Activated CD4-positive, alpha-beta T cell treated with anti-CD3 and anti-CD28 coated beads, Interleukin-2, amount 10 ng/mL, durations not matched to agents 7 days and 5 days (primary cell): ENCODE measurements at places on chromosomes 12 and 14. TPM values are rescaled to one million over a fixed set of nuclear protein-coding genes. Genes with fewer than 3 reads are reported as not detected.

DNA sequence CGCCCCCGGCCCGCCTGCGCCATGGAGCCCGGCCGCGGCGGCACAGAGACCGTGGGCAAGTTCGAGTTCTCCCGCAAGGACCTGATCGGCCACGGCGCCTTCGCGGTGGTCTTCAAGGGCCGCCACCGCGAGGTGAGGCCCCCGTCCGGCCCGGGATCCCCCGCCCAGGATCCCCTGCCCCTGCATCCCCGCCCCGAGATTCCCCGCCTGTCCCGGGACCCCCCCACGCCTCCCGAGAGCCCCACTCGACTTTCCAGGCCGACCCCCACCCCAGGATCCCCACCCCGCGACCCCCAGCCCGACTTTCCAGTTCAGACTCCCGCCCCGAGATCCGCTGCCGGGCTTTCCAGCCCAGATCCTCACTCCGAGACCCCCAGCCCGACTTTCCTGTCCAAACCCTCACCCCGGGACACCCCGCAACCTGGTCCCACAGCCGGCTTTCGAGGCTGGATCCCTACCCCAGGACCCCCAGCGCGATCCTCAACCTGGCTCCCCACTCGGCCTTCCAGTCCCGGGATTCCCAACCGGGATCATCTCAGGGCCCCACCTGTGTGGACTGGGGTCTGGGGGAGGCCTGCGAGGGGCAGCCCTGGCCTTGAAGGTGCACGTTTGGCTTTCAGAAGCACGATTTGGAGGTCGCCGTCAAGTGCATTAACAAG lies 688 bp downstream of the ULK1 start:
- peak overlapping the region; percentile 82 for H3K4me3 ChIP-seq
- no peaks in the 10 kb centered on the region for H3K27me3 ChIP-seq
- no peaks in the 10 kb centered on the region for H3K36me3 ChIP-seq
- no peak for DNase-seq
- peaks cover 30% of the 10 kb centered on the region for H3K4me1 ChIP-seq
- peak overlapping the region; percentile 89 for H3K27ac ChIP-seq

DNA sequence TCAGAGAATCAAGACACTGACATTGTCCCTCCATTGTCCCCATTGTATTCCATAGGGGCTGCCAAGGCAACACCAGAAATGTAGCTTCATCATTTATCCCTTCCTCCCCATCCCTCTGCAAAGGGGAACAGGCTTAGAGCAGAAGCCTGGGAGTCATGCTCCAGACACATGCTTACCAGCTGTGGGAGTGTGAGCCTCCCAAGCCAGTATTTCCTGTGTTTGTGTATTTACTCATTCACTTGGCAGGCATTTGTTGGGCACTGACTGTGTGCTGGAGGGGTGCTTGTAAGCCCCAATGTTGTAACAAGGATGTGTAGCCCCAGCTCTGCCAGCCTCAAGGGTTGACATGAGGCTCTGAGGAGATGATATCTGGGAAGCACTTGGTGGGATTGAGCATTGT lies 46.0 kb upstream of the TCL1A start:
- no peak for DNase-seq
- H3K4me1 ChIP-seq = no peaks in the 10 kb centered on the region
- H3K36me3 ChIP-seq = no peaks in the 10 kb centered on the region
- H3K27me3 ChIP-seq = peaks cover 7% of the 10 kb centered on the region

Gene PPP2R3C
- total RNA-seq = 37.4 TPM

DNA sequence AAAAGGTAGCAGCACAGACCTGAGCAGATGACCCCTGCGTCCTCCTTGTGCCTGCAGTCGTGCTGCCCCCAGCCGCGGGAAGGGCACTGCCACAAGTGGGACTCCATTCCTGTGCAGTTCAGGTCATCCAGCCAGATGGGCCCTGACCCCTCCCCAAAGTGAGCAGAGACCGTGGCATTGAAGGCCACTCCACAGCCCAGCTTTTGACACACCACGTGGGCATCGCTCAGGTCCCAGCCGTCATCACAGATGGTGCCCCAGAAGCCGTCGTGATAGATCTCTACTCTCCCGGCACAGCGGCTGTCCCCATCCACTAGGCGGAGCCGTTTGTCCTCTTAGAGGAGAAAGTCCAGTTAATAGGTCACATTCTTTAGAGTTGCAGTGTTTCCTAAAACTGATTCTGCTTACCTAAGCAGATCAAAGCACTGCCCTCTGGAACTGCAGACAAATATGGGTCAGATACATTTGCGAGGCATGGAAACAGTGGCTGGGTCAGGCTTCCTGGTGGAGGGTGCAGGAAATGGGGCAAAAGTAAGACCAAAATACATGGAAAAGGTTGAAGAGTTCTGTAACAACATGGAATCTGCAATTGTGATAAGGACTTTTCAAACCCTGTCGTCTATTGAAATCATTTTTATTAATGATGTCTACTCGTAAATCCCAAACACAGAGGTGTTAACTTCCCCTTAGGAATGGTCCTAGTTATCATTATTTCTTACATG lies 69.4 kb downstream of the CD163L1 start:
- no peak overlapping the region for H3K27ac ChIP-seq
- peak; percentile 32 for DNase-seq
- H3K4me1 ChIP-seq = no peaks in the 10 kb centered on the region
- H3K4me3 ChIP-seq = no peak overlapping the region

Gene GRIP1
- total RNA-seq = 0.85 TPM

- no peak overlapping the region for H3K4me3 ChIP-seq
- peaks cover 3% of the 10 kb centered on the region for H3K36me3 ChIP-seq
- no peak overlapping the region for H3K27ac ChIP-seq
- no peaks in the 10 kb centered on the region for H3K27me3 ChIP-seq
- DNase-seq = peak; percentile 60
These were observed 9.9 kb downstream of the BCL7A start for GRCh38 chr12:122031342-122032216.

- DNase-seq = no peak
- H3K27ac ChIP-seq = no peak overlapping the region
- peaks cover 56% of the 10 kb centered on the region for H3K4me1 ChIP-seq
- H3K4me3 ChIP-seq = no peak overlapping the region
These were observed 423.0 kb downstream of the FUT8 start for GRCh38 chr14:65835501-65835900.

DNA sequence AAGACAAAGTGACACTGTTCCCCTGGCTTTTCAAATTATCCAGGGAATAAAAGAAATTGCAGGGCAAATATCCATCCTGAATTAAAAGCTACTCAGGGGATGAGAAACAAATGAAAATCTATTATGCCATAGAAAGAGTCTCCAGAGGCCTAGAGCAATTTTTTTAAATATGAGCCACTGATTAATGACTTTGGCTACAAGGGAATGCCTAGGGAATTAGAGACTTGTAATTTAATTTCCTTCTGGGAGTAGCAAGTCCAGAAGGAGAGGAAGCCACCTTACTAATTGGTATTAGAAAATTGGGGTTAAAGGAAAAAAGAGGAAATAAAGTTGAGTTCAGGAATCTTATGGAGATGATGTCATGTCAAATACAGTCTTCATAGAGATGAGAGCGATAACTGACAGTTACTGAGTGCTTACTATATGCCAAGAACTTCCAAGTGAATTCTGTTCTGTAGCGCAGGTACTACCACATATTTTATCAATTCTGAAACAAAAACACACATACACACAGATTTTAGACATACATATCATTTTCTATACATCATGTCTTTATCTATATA lies 304.4 kb downstream of the DUSP6 start:
- peaks cover 27% of the 10 kb centered on the region for H3K4me1 ChIP-seq
- no peak overlapping the region for H3K4me3 ChIP-seq
- no peak overlapping the region for H3K27ac ChIP-seq
- H3K27me3 ChIP-seq = no peaks in the 10 kb centered on the region
- peaks cover 24% of the 10 kb centered on the region for H3K36me3 ChIP-seq

Gene OTOGL
- not detected for total RNA-seq

GRCh38 chr12:53967421-53967925 lies 5.5 kb upstream of the HOXC11 start:
- no peak for DNase-seq
- peaks cover 98% of the 10 kb centered on the region for H3K27me3 ChIP-seq
- H3K4me3 ChIP-seq = no peak overlapping the region
- peak overlapping the region; percentile 51 for H3K27ac ChIP-seq
- H3K36me3 ChIP-seq = peaks cover 5% of the 10 kb centered on the region
- H3K4me1 ChIP-seq = peaks cover 17% of the 10 kb centered on the region

GRCh38 chr14:100294213-100294962 lies 11.9 kb downstream of the SLC25A29 start:
- H3K4me3 ChIP-seq = no peak overlapping the region
- H3K27ac ChIP-seq = no peak overlapping the region
- no peaks in the 10 kb centered on the region for H3K27me3 ChIP-seq
- H3K4me1 ChIP-seq = peaks cover 3% of the 10 kb centered on the region
- no peak for DNase-seq

DNA sequence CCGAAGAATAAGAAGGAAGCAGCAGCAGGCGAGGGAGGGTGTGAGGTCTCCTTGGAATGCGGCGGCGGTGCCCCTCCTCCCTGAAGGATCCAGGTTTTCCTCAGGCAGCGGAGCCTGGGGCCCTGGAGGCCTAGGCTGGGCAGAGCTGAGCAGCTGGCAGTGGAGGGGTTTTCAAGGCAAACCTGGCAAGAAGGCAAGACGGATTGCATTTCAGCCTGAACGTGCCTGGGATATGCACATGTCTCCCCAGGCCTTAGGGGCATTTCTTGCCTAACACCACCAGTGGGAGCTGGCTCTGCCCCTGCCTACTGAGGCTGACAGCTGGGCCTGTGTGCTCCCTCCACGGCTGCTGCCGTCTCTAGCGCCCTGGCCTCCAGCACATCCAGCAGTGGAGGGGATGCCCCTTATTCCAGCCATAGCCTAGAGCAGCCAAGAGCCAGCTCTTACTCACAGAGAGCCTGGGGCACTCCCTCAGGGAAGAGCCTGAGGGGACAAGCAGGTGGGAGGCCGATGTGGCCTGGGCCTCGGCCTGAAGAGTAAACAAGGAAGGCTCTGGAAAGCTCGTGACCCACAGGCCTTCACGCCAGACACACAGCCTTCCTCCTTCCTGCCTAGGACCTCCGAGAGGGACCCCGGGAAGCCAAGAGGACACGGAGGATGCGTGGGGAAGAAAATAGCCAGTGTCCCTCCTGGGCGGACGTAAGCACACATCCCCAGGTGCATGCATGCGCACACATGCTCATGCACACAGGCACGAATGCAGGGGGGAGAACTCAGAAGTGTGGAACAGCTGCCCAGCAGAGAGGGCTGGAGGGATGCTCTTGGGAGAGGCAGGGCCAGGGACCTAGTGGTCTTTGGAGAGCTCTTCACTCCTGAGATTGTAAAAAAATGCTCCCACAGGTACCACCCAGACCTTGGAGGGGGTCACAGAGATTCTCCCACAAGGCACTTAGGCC lies 23.0 kb upstream of the EIF2B2 start:
- no peaks in the 10 kb centered on the region for H3K27me3 ChIP-seq
- DNase-seq = no peak
- no peaks in the 10 kb centered on the region for H3K36me3 ChIP-seq
- H3K4me3 ChIP-seq = no peak overlapping the region

Gene KRT80
- total RNA-seq = not detected

- no peak overlapping the region for H3K4me3 ChIP-seq
- no peak for DNase-seq
- peaks cover 3% of the 10 kb centered on the region for H3K36me3 ChIP-seq
- no peak overlapping the region for H3K27ac ChIP-seq
- H3K4me1 ChIP-seq = peaks cover 14% of the 10 kb centered on the region
- peaks cover 5% of the 10 kb centered on the region for H3K27me3 ChIP-seq
These were observed 60.4 kb downstream of the FOS start for GRCh38 chr14:75339059-75339458.

DNA sequence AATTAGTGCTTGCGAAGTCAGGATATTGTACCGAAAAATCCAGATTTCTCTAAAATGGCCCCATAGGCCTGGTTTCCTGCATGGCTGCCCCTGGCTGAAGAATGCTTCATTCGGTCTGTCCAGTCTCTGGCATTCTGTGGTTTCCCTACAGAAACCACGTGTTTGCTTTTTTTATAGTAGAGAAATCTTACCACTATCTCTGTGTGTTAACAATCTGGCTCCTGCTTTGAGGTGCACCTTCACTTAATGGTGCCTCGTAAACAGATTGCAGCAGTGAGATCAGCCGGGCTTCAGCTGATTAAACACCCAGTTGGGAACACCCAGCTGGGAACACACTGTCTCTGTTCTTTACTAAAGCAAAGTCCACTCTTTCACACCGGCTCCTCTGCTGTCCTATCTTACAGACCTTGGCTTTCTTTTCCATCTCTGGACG lies 6.7 kb upstream of the DNAAF2 start:
- H3K4me3 ChIP-seq = no peak overlapping the region
- no peaks in the 10 kb centered on the region for H3K27me3 ChIP-seq
- peaks cover 40% of the 10 kb centered on the region for H3K4me1 ChIP-seq
- DNase-seq = no peak
